ENCODE measurements at places on chromosomes 5 and 9. TPM values are rescaled to one million over a fixed set of nuclear protein-coding genes. Genes with fewer than 3 reads are reported as not detected.

- no peak overlapping the region for H3K4me3 ChIP-seq
- H3K4me1 ChIP-seq: no peaks in the 10 kb centered on the region
- H3K27me3 ChIP-seq: no peaks in the 10 kb centered on the region
- DNase-seq: no peak
- no peaks in the 10 kb centered on the region for H3K36me3 ChIP-seq
Measured at GRCh38 chr5:122327110-122327509, 15.1 kb downstream of the SNCAIP start.

GRCh38 chr9:110932863-110933262 lies 105.4 kb downstream of the LPAR1 start:
- H3K27ac ChIP-seq: peak overlapping the region; percentile 47
- DNase-seq: no peak
- peaks cover 10% of the 10 kb centered on the region for H3K4me1 ChIP-seq
- no peak overlapping the region for H3K4me3 ChIP-seq
- no peaks in the 10 kb centered on the region for H3K36me3 ChIP-seq
- H3K27me3 ChIP-seq: no peaks in the 10 kb centered on the region

PCDHB8 gene
- not detected for total RNA-seq

CDKN2A gene
- total RNA-seq: 30.6 TPM

Measured in GM12878 (cell line).